Glutamatergic neuron (in vitro differentiated cells): ENCODE measurements at places on chromosomes 13 and 19.

- no peak overlapping the region for H3K27ac ChIP-seq
- H3K27me3 ChIP-seq = no peaks in the 10 kb centered on the region
- no peak for DNase-seq
- H3K36me3 ChIP-seq = no peaks in the 10 kb centered on the region
Measured at GRCh38 chr13:26921918-26922317, 161.3 kb upstream of the GPR12 start.

- peaks cover 8% of the 10 kb centered on the region for H3K27me3 ChIP-seq
- H3K36me3 ChIP-seq = no peaks in the 10 kb centered on the region
- H3K4me3 ChIP-seq = no peak overlapping the region
- H3K4me1 ChIP-seq = peaks cover 3% of the 10 kb centered on the region
- no peak for DNase-seq
Measured at GRCh38 chr19:53994811-53995210, 3.4 kb downstream of the CACNG6 start.

DNA sequence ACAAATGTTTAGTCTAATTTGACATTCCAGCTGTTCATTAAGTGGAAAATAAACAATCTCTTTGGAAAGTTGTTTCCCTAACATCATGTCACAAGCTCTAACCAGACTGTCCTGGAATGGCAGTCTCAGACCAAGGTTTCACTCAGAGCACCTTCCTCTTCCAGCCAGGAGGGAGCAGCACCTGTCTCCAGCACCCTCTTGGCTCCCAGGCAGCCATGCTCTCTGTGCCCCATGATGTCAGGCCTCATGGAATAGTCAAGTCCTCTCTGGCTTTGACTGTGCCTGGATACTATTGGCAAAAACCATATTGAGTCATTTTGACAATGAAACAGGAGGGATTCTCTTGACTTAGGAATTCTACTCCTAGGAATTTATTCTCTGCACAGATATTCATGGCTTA, 171.4 kb downstream of the OXGR1 start:
- no peaks in the 10 kb centered on the region for H3K36me3 ChIP-seq
- H3K4me3 ChIP-seq = no peak overlapping the region
- H3K27ac ChIP-seq = no peak overlapping the region

DNA sequence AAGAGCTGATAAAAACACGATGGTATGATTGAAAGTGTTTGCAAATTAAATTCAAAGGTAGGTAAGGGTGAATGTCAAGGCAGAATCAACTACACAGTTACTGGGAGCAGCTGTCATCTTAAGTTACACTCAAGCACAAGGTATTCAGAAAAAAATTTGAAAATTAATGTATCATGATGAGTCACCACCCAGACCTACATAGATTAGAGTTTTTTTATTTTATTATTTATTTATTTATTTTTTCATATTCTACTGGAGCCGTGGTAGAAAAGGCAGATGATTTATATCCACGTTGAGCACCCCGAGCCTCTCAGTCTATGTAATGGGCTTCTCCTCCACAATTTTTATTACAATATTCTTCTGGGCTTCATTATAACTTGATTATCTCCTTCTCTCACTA, 728.9 kb upstream of the ARGLU1 start:
- H3K4me3 ChIP-seq = no peak overlapping the region
- no peaks in the 10 kb centered on the region for H3K4me1 ChIP-seq
- H3K27ac ChIP-seq = no peak overlapping the region
- H3K36me3 ChIP-seq = no peaks in the 10 kb centered on the region
- H3K27me3 ChIP-seq = no peaks in the 10 kb centered on the region

DNA sequence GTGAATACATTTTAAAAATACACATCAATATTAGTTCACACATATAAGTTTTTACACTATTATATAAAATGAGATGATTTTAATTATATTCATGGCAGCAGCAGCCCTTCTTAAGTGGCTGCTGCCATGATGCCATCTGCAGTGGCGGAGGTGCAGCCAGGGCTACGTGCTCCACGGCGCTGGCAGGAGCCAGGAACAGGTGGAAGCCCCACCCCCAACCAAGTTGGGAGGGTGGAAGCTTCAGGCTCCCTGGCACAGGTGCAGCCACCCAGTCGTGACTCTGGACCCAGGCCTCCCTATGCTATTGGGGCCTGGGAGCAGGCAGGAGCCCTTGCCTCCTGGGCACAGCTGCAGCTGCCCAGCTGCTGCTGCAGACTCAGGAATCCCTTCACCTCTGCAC, 646.9 kb upstream of the PCDH9 start:
- no peak for DNase-seq
- no peaks in the 10 kb centered on the region for H3K27me3 ChIP-seq
- no peaks in the 10 kb centered on the region for H3K36me3 ChIP-seq
- no peak overlapping the region for H3K27ac ChIP-seq
- no peaks in the 10 kb centered on the region for H3K4me1 ChIP-seq
